Caco-2 (cell line): ENCODE measurements at places on chromosomes 2 and 18. TPM values are rescaled to one million over a fixed set of nuclear protein-coding genes. Genes with fewer than 3 reads are reported as not detected.

The ASTL gene
- total RNA-seq, result 0.23 TPM in 1 of 2 replicates, not detected in the other

The B4GALT6 gene
- total RNA-seq, result 22.4 and 28.5 TPM in 2 replicates

The IGFBP5 gene
- 0.20 TPM in 1 of 2 replicates, not detected in the other for total RNA-seq

The B3GNT2 gene
- 47.4 and 50.5 TPM in 2 replicates for total RNA-seq

The ETAA1 gene
- 11.4 and 12.4 TPM in 2 replicates for total RNA-seq

The TWIST2 gene
- not detected in 2 replicates for total RNA-seq

The CNRIP1 gene
- total RNA-seq, result not detected in 2 replicates

The IL36G gene
- not detected in 2 replicates for total RNA-seq

The C2orf81 gene
- 0.84 and 1.7 TPM in 2 replicates for total RNA-seq

The KHK gene
- total RNA-seq, result 7.9 and 9.3 TPM in 2 replicates

The DUSP19 gene
- total RNA-seq, result 3.6 and 3.9 TPM in 2 replicates

The TRIB2 gene
- total RNA-seq, result 2.9 and 3.6 TPM in 2 replicates

The TOGARAM2 gene
- 0.61 and 1.3 TPM in 2 replicates for total RNA-seq

GRCh38 chr2:181839811-181840210 is 51.7 kb upstream of the ITPRID2 start:
- no peak for DNase-seq

DNA sequence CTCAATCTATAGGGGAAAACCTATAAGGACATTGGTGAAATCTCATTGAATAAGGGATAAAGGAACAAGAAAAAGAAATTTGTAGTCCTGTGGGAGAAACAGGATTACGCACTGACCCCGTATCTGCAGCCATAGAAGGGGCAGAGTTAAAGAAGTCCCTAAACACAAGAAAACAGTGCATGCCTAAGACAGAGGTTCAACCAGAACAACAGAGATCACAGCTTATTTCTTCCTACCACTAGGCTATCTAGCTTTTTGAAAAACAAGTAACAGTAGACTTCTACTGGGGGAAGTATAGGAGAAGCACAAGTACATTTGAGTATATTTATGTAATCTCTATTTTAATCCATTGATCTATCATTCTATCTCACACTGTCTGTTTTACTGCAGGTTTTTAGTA is 485.2 kb upstream of the REG3G start:
- DNase-seq, result no peak

- no peak for DNase-seq
Measured at GRCh38 chr2:101827246-101827645, 129.7 kb downstream of the MAP4K4 start.

GRCh38 chr2:177880285-177880684 is 192.3 kb downstream of the PDE11A start:
- DNase-seq, result no peak

GRCh38 chr2:105872142-105872728 is 127.5 kb downstream of the NCK2 start:
- no peak for DNase-seq

- DNase-seq, result no peak
Measured at GRCh38 chr18:59079264-59079663, 60.4 kb upstream of the SEC11C start.

GRCh38 chr18:77103991-77104531 is 28.5 kb downstream of the MBP start:
- no peak for DNase-seq

GRCh38 chr2:236688563-236689392 is 119.2 kb downstream of the ACKR3 start:
- no peak for DNase-seq

- DNase-seq, result no peak
Measured at GRCh38 chr2:207095963-207096362, 69.8 kb downstream of the KLF7 start.

GRCh38 chr2:180653481-180653880 is 326.9 kb upstream of the UBE2E3 start:
- DNase-seq, result no peak

DNA sequence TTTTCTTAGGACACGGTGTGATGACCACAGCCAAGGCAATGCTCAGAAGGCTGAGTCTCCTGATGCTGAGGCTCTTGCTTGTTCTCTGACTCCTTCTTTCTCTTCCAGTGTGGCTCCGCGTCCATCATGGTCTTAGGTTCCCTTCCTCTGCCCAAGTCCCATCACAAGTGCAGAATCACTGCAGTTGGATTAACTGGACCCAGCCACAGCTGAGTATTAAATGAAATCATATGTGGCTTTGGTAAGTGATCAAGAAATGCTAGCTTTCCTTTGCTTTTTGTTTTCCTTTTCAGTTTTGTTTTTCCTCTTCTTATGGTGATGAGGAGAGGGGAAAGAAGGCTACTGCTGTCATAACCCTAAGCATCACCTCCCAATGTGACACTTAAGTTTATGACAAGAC is 375.8 kb downstream of the INSIG2 start:
- DNase-seq, result no peak

DNA sequence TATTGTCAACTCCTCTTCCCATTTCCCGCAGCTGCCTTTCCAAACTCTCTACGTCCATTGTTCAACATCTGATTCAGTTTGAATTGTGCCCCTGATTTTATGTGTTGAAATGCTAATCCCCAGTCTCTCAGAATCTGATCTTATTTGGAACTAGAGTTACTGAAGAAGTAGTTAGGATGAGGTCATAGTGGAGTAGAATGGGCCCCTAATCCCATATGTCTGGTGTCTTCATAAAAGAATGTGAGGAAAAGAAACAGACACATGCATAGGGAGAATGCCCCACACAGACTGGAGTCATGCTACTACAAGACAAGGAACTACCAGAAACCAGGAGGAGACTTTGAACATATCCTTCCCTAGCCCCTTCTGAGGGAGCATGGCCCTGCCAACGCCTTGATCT is 99.2 kb downstream of the LRP1B start:
- DNase-seq, result no peak

GRCh38 chr2:33216508-33217182 is 259.8 kb upstream of the RASGRP3 start:
- no peak for DNase-seq

- peak; percentile 60 for DNase-seq
Measured at GRCh38 chr2:44295633-44296359, 20.5 kb downstream of the SLC3A1 start.

DNA sequence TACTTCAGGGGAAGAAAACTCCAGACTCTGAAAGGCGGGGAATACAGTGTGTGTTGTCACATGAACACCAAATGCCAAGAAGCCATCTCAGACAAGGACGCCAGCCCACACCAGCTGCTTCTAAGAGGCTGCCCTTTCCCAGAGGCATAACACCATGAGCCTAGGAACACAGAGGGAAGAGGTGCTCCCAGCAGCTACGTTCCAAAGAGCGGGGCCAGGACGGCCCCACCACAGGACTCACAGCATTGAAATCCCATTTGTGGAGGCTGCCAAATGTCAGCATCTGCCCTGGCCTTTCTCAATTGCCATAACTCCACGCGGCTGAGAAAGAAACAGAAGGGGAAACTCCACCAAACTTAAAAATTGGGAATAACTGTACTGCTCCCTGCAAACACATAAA is 20.1 kb upstream of the ID2 start:
- DNase-seq, result no peak

- DNase-seq, result no peak
Measured at GRCh38 chr2:145159676-145160075, 639.8 kb upstream of the ZEB2 start.

GRCh38 chr18:23529604-23530003 is 26.3 kb downstream of the RMC1 start:
- DNase-seq, result no peak

GRCh38 chr18:26002375-26002910 is 88.0 kb downstream of the SS18 start:
- DNase-seq, result no peak

DNA sequence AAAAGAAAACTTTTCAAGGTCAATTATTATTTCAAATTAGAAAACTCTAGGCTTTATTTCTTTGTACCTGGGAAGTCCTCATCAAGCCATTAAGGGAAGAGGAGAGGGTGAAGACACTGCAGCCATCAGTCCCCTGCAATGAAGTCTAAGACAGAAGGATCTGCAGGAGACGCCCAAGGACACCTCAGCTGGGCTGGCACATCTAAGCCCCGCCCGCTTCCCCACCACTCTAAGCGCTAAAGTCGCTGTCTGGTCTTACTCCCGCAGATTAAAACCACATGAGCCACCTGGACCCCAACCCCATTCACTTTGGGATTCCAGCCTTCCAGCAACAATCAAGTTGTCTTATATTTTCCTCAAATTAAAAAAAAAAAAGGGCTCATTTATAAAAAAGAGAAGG is 104.4 kb downstream of the AFF3 start:
- DNase-seq, result no peak

- no peak for DNase-seq
Measured at GRCh38 chr2:134154246-134154645, 99.6 kb upstream of the MGAT5 start.

DNA sequence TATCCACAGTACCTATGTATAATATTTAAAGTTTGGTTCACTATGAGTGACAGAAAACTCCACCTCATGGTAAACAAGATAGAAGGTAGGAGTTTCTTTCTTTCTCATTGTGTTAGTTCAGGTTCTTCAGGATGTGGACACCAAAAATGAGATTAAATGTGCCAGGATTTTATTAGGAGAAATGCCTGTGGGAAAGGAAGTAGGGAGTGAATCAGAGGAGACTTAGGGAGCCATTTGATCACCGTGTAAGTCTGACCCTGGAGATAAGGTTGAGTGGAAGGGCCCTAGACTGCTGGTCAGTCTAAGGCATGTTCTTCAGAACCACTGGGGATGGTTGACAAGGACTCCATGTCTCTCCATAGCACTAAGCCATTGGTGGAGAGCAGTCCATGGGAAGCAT is 8.1 kb downstream of the AOX1 start:
- no peak for DNase-seq

GRCh38 chr2:68829749-68830148 is 41.4 kb downstream of the BMP10 start:
- DNase-seq, result no peak

DNA sequence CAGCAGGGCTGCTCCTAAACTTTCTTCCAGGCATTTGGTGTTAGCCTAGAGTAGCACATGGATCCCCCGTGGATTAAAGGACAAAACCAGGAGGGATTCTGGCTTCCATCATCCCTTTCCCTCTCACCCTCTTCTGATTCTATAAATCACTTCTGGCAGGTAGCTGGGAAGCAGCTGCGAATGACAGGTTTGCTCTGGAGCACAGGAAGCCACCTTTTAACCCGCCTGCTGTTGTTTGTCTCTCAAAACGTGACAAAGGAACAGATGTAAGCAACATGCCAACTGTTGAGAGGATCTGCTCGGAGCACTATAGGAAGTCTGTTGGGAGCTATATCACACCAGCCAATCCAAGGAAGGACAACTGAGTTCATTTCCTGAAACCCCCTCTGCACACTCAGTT is 101.9 kb downstream of the ACTR2 start:
- no peak for DNase-seq

DNA sequence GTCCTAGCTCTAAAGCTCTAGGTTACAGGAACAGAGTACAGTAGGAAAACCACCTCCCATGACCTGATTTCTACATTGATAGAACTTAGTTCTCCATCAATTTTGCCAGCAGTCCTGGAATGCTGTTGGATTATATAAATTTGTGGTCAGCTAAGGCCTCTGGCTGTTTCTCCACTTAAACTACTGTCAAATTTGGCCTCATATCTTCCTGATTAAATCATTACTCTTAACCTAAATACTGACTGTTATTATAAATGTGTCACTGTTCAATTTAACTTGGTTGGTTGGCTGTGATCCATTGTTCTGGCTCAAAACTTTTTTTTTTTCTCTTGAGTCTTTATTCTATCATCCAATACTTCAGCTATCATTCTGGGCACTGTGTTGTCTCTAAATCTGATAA is 71.2 kb downstream of the TGFA start:
- DNase-seq, result no peak

- no peak for DNase-seq
Measured at GRCh38 chr2:45922577-45922988, 271.1 kb downstream of the PRKCE start.

DNA sequence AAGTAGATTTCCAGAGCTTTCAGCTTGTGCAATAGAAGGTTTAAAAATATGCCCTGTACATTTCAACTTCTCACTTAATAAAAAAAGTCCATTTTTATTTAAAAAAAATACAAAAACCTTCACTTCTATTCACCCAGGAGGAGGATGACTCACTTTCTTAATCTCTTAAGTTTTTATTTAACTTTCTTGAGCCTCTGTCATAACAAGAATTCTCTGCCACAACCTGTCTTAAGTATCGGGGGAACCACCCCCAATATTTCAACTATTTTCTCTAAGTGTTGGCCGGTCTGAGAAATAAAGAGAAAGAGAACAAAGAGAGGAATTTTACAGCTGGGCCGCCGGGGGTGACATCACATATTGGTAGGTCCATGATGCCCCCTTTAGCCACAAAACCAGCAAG is 58.4 kb downstream of the LRATD1 start:
- DNase-seq, result no peak

DNA sequence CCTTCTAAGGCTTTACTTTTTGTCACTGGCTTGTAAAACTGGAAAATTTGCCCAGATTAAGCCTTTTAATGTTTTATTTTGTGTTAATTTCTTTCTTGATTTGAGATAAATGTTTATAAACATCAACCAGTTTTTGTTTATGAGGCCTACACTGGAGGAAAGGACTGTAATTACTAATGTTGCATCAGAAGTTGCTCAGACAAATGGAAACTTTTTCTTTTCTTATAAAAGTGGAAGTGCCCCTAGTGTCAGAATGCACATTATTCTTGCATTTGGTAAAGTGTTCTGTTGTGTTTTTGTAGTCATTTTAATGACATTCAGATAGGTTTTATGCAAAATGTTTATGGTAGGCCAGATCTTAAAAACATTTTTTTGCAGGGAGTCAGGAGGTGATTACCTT is 25.3 kb downstream of the LCLAT1 start:
- DNase-seq, result no peak

DNA sequence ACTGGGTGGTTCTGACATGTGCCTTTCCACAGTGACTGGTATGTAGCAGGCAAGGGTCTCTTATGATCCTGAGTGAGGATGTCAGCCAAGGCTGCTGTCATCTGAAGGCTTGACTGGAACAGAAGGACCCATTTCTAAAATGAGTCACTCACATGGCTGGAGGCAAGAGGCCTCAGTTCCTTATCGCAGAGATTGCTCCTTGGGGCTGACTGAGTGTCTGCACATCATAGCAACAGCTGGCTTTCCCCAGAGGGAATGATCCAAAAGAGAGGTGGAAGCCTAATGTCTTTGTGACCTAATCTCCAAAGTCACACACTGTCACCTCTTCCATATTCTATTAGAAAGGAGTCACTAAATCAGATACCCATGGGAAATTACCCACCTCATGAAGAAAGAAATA is 114.0 kb downstream of the NEDD4L start:
- DNase-seq, result no peak

- DNase-seq, result peak; percentile 69
Measured at GRCh38 chr2:221571551-221572218, 419 bp downstream of the EPHA4 start.
